ENCODE measurements at places on chromosomes 5 and 9.

- DNase-seq: no peak
These were observed 1.9 kb upstream of the ERBIN start for GRCh38 chr5:65924366-65925043.

DNA sequence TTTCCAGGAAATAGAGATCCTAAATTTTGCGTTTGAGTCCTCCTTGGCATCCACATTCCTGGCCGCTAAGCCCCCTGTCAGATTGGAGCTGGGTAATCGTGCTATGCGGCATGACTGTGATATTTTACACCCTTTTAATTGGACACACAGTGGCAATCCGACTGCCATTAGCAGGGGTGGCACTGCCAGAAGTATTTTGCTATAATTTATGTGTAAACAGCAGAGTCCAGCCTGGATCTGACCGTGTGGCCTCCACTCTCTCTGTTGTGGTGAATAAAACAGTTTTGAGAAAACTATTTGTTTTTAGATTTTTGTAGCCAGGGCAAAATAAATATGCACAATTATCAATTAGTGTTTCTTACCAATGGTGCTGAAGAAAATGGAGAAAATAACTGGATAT, 281.0 kb upstream of the IRX2 start:
- no peak for DNase-seq

- no peak for DNase-seq
These were observed 12.5 kb upstream of the NREP start for GRCh38 chr5:111769541-111769940.

DNA sequence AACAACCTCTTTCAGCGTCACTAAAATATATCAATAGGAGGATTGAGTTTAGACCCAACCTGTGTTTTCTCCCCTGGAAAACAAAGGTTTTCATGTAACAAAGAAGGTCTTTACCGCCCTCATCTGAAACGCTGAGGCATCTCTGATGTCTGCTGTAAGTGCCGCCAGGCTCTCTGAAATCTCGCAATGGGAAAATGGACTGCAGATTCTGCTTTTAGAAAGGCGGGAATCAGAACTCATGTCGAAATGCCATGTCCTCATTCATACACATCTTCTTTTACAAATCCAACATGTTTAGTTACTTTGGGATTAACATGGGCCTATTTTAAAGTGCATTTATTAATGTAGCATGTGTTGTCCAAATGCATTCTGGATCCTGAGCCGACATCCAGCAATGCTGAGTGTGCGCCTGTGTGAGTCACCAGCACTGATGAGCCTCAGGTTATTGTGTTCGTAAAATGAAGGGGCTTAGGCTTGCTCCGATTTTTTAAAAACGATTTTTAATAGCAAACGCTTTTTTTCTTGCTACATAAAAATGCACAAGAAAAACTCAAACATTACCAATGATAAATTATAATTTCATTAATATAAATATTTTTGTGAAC, 51.9 kb upstream of the PLEKHG4B start:
- no peak for DNase-seq

GRCh38 chr9:116860509-116861120, 173.5 kb downstream of the TRIM32 start:
- DNase-seq: peak; percentile 1

DNA sequence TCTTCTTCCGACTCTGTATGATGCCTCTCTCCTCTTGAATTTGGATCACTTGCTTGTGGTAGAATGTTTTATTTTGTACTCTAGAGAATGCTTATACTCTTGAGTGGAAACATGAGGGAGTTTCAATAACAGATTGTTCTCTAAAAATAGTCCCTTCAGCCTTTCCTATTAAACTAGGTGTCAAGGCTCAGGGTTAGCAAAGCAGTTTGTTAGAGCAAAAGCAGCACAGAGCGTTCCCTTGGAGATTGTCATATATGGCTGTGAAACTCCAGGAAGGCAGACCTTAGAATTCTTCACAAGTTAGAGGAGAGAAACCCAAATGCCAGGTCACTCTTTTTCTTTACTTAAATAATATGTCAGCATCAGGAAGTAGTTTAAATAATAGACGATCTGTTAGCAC, 33.0 kb downstream of the MAMDC2 start:
- no peak for DNase-seq

- DNase-seq: no peak
These were observed 296.5 kb downstream of the MAST4 start for GRCh38 chr5:66892716-66893115.

- DNase-seq: no peak
These were observed 136.8 kb downstream of the TENT4A start for GRCh38 chr5:6850106-6850432.

DNA sequence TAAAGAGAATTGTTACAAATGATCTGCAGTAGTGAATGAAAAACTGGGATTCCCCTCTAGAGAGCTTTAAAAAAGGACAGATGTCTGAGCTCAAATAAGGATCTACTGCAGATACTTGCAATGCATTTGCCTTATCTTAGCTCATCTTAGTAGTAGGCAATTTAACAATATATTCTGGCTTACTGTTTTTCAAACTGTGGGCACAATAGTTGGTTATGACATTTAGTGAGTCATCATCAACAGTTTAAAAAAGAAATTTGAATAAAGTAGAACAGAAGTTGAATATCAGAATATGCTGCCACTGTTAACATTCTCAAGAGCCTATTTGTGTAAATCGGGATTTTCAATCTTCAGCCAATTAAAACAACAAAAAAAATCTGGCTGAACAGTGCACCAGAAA, 6.7 kb upstream of the CAST start:
- DNase-seq: no peak

DNA sequence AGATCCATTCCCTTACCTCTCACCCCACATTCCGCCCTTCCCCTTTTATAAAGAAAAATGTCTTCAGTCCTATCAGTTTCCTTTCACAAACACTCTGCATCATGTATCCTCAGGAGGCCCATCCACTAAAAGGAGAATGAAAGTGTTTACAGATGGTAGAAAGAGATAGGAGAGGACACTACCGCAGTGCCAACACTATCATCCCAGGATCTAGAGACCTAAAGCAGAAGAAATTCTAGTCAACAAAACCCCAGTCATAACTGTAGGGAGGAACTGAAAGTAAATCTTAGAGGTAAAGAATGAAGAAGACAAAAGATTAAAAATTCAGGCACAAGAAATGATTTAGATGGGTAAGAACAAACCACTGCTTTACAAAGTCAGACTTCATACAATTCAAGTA, 114.1 kb downstream of the MLLT3 start:
- no peak for DNase-seq

GRCh38 chr9:137095664-137096517, 9.1 kb downstream of the MAN1B1 start:
- DNase-seq: peak; percentile 61

Measured in stimulated activated CD8-positive, alpha-beta memory T cell treated with anti-CD3 and anti-CD28 coated beads, Interleukin-7, amount 100 ng/mL, for 24 hours (primary cell).